ENCODE measurements at places on chromosomes 4 and X. TPM values are rescaled to one million over a fixed set of nuclear protein-coding genes. Genes with fewer than 3 reads are reported as not detected.

DNA sequence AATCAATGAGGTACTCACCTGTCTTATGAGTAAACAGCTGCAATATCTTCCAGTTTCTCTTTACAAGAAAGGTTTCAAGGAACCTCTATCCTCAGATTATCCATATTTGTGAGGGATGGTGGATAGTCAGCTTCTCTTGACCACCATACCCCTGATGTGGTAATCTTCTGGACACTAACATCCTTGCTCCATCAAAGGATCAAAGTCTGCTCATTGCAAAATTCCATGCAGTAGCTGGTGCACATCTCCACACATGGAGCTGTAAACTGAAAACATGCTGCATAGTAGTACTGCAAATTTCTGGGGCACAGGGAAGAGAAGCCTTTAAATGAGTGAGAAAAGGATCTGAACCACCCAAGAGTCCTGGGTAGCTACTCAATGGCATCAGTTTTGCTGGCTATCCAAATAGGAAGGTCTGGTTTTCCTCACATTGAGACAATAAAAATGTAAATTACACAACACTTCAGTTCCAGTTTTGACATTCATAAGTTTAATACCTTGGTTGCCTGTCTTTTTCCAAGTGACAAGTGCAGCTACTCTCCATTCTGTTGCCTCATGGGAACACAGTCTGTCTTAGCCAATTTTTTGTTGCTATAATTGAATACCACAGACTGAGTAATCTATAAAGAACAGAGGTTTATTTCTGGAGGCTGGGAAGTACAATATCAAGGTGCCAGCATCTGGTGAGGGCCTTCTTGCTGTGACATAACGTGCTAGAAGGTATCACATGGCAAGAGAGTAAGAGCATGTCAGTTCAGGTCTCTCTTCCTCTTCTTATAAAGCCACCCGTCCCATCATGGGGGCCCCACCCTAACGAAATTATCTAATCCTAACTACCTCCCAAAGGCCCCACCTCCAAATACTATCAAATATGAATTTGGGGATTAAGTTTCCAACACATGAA lies 34.4 kb upstream of the ARHGEF6 start:
- no peak for DNase-seq

DNA sequence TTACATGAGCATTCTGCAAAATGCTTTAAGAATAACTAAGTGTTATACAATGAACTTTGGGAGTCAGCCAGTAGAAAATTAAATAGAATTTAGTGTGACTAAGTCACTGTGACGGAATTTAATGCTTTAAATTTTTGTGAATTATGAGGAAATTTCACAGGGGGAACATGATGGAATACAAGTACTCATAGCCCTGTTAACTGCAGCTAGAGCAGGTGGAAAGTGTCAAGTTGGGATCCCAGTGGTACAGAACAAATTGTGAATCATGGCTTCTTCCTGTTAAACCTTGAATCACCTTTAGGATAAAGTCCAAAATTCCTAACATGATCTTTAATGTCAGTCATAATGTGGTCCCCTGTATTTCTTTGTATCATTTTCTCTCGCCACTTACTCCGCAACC lies 212.2 kb upstream of the CENPE start:
- DNase-seq = no peak

DNA sequence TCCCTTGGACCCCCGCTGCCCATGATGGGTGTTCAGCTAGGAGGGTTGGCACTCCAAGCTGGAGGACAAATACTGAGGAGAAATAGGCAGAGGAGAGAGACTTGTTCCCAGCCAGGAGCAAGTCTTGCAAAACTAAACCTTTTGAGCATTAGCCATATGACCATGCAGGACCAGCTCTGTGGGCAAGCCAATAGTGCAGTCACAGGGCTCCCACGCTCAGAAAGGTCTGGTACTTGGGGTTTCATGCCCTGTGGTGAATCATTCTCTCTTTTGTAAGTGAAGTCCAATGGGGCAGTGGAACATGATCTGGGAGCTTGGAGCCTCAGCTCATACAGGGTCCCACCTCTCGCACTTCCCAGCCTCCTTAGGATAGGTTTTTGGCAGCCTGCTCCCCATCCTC lies 300.9 kb downstream of the BCOR start:
- DNase-seq = no peak

- DNase-seq = no peak
These were observed 795 bp upstream of the SH3KBP1 start for GRCh38 chrX:19887911-19888879.

DNA sequence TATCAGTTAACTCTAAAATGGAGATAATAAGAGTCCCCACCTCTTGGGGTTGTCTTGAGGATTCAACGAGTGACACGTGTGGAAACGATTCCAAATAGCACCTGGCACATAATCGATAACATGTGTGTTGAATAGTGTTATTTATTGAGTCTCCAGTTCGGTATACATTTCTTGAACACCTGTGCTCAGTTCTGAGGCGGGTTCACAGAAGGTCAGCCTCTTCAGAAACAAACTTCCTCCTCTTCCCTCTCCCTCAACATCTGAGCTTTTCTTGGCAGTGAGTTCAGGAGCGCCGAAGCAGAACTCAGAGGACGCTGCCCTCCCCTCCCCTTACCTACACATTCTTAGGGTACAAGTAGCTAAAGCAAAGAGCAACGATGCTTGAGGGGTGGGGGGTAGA lies 934 bp downstream of the PDHA1 start:
- no peak for DNase-seq

- DNase-seq = no peak
These were observed 36.7 kb downstream of the PSAPL1 start for GRCh38 chr4:7398104-7398423.

DNA sequence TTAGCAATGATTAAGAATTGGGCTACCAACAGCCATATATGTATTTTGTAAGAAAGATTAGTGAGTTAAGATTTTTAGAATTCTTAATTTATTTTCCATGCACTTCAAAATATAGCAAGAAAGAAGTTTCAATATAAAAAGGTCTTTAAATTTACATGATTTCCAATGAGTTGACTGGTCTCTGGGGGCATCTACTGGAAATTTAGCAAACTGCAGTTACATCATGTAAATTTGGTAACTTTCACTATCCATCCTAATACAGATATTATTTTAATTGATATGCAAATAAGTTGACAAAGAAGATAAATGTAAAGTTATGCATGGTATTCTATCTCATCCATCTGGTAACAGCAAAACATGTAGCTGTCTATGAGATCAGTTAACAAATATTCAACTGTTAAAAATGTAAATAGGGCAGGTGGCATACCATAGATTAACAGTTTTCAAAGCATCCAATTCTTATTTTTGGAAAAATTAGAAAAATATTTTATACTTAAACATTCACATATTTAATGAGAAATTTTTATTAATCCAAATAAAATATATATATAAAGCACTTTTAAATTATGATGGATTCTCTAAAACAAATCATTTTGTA lies 29.1 kb downstream of the TTC29 start:
- DNase-seq = no peak

- no peak for DNase-seq
These were observed 146.3 kb downstream of the SMIM20 start for GRCh38 chr4:26060286-26060685.

DNA sequence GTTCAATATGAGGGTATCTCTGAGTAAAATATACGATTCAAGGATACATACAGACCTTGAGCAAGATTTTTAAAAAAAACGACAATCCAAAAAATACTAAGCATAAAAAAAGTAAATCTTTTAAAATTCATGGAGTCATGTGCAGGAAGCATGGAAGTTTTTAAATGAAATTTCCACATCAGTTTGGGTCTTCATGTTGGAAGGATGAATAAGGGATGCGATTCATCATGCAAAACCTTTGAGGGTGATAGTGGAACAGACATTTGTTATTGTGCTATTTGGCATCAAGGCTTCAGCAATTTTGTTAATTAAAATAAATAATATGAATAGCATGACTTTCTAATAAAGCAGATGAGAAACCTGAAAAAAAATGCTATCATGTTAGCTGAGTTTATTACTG lies 815.0 kb upstream of the PCDH10 start:
- no peak for DNase-seq

DNA sequence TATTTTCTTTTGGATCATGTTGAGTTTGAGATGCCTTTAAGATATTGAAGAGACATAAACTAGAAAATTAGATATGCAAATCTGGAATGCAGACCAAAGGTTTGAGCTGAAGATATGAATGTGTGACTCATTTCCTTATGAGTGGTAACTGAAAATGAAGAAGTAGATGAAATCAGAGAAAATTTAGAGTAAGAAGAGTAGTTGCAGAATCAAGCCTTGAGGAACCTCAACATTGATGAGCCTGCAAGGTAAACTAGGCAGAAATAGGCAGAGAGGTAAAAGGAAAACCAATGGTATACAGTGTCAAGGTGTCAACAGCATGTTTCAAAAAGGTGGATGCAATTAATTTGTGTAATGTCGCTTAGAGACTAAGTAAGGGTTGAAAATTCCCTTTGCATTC lies 142.8 kb downstream of the MOSPD2 start:
- DNase-seq = no peak

The AFAP1 gene
- 33.9 TPM for total RNA-seq

The FGFBP2 gene
- 16.3 TPM for total RNA-seq

The TMEM154 gene
- 7.2 TPM for total RNA-seq

The DTHD1 gene
- total RNA-seq = 0.39 TPM

The UGT2B15 gene
- not detected for total RNA-seq

The GABRQ gene
- total RNA-seq = not detected

The CPZ gene
- 9.7 TPM for total RNA-seq

The GPAT3 gene
- total RNA-seq = 9.2 TPM
